ENCODE measurements at places on chromosomes 7 and 10. TPM values are rescaled to one million over a fixed set of nuclear protein-coding genes. Genes with fewer than 3 reads are reported as not detected.
A peak's percentile ranks its signal among the peaks of the same experiment; 100 is the strongest.

DNA sequence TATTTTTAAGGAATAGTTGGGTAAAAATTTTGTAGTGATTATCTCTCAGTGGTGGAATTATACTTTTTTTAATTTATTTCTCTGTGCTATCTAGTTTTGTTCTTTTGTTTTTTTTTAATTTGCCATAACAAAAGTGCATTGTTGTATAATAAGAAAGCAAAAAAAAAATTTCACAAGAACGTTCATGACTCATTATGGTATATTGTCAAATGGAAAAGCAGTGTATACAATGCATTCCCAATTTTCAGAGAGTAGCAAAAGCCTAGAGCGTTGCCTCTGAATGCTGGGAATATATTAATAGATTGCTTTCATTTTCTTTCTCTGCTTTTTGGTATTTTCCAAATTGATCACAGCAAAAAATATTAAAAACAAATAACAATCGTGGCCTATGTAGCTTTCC is 46.3 kb upstream of the GPAM start:
- no peak overlapping the region for H3K4me3 ChIP-seq
- no peaks in the 10 kb centered on the region for H3K36me3 ChIP-seq
- DNase-seq = no peak
- H3K27ac ChIP-seq = no peak overlapping the region
- no peaks in the 10 kb centered on the region for H3K4me1 ChIP-seq

PIP gene
- not detected for total RNA-seq

GRCh38 chr7:79410345-79410744 is 43.1 kb downstream of the MAGI2 start:
- no peak overlapping the region for H3K4me3 ChIP-seq
- no peaks in the 10 kb centered on the region for H3K4me1 ChIP-seq
- peaks cover 50% of the 10 kb centered on the region for H3K27me3 ChIP-seq
- no peak overlapping the region for H3K27ac ChIP-seq
- no peak for DNase-seq

DNA sequence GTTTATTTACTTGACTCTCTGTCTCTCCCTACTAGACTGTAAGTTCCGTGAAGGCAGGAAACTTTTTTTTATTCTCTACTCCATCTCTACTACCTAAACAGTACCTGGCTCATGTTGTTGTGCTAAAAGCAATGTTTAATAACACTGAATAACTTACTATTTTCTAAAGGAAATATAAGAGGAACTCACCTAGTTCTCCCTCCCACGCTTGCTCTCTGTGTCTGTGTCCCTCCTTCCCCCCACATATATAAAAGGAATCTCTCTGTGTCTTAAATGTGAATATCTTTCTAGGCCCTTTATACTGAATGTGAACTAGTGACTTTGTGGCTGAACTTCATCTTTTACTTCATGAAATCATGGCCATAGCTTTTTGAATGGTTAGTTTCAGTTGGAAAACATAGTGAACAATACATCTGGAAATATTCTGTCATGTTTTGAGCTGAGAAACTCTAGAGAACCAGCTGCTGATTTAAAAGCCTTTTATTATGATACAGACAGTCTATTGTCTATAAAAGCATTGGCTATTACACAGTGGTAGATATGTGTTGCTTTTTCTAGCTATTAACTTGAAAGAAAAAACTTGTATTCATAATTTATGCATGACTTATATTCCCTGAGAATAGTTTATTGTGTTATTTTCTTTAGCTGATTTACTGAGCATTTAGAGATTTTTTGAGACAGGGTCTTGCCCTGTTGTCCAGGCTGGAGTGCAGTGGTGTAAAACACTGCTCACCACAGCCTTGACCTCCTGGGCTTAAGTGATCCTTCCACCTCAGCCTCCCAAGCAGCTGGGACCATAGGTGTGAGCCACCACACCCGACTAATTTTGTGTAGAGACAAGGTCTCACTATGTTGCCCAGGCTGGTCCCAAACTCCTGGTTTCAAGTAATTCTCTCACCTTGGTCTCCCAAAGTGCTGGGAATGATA is 42.5 kb downstream of the VCL start:
- peaks cover 33% of the 10 kb centered on the region for H3K4me1 ChIP-seq
- no peak for DNase-seq
- H3K27me3 ChIP-seq = no peaks in the 10 kb centered on the region
- H3K36me3 ChIP-seq = peaks cover 20% of the 10 kb centered on the region
- no peak overlapping the region for H3K4me3 ChIP-seq
- peak overlapping the region; percentile 59 for H3K27ac ChIP-seq

DNA sequence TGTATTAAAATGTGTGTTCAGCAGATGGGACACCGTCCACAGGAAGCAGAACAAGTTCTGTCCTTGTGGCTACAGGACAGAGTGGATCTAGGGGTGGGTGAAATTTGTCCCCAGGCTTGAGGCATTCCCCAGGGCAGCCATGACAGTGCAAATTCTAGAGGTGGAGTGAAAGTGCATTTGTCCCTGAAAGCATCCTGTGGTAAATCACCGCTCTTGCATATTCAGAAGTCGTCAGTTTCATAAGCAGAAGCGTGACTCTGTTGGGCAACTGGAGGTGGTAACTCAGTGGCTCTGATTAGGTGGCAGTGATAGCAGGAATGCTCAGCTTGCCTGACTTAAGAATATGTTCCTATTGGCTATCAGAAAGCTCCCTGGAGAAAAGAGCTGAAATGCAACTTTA is 96.6 kb downstream of the SNX10 start:
- no peaks in the 10 kb centered on the region for H3K4me1 ChIP-seq
- peaks cover 99% of the 10 kb centered on the region for H3K27me3 ChIP-seq
- H3K27ac ChIP-seq = no peak overlapping the region
- no peaks in the 10 kb centered on the region for H3K36me3 ChIP-seq
- no peak overlapping the region for H3K4me3 ChIP-seq

HMX2 gene
- total RNA-seq = not detected

DNA sequence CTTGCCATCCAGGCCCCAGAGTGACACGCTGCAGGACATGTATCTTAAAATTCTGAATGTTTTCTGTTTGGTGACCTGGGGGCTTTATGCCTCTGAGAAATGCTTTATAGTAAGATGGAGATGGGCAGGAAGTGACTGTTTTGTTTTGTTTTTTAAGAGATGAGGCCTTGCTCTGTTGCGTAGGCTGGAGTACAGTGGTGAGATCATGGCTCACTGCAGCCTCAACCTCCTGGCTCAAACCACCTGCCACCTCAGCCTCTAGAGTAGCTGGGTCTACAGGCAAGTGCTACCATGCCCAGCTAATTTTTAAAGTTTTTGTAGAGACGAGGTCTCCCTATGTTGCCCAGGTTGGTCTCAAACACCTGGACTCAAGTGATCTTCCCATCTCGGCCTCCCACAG is 20.6 kb downstream of the ZNF777 start:
- no peaks in the 10 kb centered on the region for H3K27me3 ChIP-seq
- H3K4me1 ChIP-seq = no peaks in the 10 kb centered on the region
- no peak overlapping the region for H3K4me3 ChIP-seq
- DNase-seq = no peak
- H3K36me3 ChIP-seq = peaks cover 6% of the 10 kb centered on the region

- no peak for DNase-seq
- H3K4me3 ChIP-seq = no peak overlapping the region
- no peak overlapping the region for H3K27ac ChIP-seq
- H3K36me3 ChIP-seq = no peaks in the 10 kb centered on the region
- H3K27me3 ChIP-seq = no peaks in the 10 kb centered on the region
Measured at GRCh38 chr7:4734587-4735345, 40.7 kb upstream of the AP5Z1 start.

WBP1L gene
- total RNA-seq = 20.0 TPM

PRR15 gene
- total RNA-seq = 0.17 TPM

ANKRD61 gene
- total RNA-seq = 1.1 TPM

DNA sequence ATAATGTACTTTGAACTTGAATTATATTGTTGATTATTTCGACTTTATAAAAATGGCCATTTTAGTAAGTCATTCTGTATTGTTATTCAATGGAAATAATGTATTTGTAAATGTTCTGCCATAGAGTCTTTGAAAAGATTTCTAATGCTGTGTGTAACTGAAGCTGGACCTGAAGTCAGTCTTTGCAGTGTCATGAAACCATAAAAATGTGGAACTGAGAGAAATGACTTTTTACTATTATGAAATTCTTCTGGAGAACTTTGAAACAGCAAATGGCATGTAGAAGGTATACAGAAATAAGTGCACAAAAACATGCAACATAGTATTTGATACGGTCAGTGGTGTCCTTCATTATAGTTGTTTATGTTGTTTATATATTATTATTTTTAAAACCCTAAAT is 59.7 kb upstream of the ADRA2A start:
- no peak overlapping the region for H3K4me3 ChIP-seq
- H3K27me3 ChIP-seq = no peaks in the 10 kb centered on the region
- no peak for DNase-seq

- peaks cover 29% of the 10 kb centered on the region for H3K27me3 ChIP-seq
- peak overlapping the region; percentile 28 for H3K27ac ChIP-seq
- peak; percentile 65 for DNase-seq
Measured at GRCh38 chr10:23694921-23695824, 256.3 kb downstream of the OTUD1 start.

DNA sequence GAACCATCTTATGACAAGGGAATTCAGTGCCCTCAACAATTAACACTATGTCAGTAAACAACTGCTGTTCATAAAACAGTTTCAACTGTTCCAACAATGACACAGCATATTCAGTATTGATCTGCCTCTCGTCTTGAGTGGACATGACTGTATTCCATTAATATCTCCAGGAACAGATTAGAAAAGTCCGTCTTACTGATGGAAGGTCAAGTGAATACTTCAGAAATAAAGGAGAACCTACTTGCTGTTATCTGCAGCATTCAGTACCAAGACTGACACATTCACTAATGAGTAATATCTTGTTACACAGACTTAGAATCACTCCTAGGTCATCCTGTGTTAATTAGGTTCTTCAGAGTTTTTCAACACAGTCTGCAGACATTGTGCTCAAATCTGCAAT is 12.1 kb downstream of the KBTBD2 start:
- H3K4me3 ChIP-seq = no peak overlapping the region
- DNase-seq = peak; percentile 16
- peak overlapping the region; percentile 32 for H3K27ac ChIP-seq
- H3K4me1 ChIP-seq = peaks cover 42% of the 10 kb centered on the region

Data from A673 (cell line).